Activated CD4-positive, alpha-beta memory T cell treated with anti-CD3 and anti-CD28 coated beads for 36 hours (primary cell): ENCODE measurements at places on chromosomes 12 and 14.

DNA sequence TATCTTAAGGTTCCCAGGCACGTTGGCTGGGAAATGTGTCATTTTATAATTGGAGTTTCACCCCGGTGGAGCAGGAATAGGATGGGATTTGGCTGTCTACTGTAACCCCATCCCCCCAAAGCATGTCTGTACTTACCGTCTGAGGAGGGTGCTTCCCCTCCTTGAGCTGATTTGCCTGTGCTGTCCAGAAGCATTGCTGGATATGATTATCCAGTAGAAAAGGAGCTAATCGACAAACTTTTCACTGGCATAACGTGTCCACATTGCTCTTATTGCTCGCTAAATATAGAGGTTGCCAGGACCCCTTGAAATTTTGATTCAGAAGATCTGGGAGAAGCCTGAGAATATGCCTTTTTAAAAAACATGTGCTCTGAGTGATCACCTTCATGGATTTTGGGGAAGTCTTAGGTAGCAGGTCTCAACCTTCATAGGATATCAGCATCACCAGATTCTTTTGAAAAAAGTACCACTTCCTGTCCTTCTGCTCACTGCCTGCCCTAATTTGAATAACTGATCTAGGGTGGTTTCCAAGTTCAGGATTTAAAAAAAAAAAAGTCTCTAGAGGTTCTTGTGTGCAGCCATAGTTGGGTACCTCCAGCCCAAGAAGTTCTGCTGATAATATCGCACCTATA lies 80.4 kb upstream of the KCNA1 start:
- DNase-seq = peak; percentile 18

DNA sequence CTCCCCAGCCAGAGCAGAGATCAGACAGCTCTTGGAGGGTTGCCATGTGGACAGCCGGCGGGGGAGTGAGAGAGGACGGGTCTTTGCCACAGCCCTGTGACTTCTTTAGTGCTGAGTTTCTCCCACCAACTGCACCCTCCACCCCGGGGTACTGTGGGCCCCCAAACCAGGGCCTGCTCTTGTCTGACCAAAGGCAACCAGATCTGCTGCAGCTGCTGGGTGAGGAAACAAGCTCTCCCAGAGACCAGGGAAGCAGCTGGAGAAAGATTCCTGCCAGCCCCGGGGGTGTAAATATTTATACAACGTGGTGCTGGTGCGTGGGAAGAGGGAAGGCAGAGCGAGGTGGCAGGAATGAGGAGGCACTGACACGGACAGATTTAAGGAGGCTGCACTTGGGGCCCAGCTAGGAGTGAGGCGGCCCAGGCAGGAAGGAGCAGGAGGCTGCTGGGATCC lies 14.3 kb upstream of the ZFP36L1 start:
- no peak for DNase-seq

- no peak for DNase-seq
These were observed 16.0 kb downstream of the RITA1 start for GRCh38 chr12:113201187-113202177.

DNA sequence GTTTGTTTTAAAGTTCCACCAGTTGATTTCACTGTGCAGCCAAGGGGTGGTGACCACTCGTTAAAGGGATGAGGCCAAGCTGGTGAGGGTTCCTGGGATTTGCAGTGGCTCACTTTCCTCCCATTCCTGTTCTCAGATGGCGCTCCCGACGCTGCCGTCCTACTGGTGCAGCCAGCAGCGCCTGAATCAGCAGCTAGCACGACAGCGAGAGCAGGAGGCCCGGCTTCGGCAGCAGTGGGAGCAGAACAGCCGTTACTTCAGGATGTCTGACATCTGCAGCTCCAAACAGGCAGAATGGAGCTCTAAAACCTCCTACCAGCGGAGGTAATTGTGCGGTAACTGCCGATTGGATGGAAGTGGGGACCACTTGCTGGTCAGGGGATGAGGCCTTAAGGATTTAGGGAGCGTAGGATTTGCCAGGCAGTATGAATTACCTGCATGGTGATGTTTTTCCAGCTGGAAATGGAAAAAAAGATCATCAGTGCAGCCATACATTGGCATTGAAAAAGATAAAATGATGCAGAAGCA lies 2.9 kb downstream of the TCHP start:
- no peak for DNase-seq

- DNase-seq = no peak
These were observed 19.0 kb upstream of the GPRC5A start for GRCh38 chr12:12872139-12872933.

GRCh38 chr14:68784226-68784910 lies 8.5 kb downstream of the ZFP36L1 start:
- DNase-seq = peak; percentile 32

DNA sequence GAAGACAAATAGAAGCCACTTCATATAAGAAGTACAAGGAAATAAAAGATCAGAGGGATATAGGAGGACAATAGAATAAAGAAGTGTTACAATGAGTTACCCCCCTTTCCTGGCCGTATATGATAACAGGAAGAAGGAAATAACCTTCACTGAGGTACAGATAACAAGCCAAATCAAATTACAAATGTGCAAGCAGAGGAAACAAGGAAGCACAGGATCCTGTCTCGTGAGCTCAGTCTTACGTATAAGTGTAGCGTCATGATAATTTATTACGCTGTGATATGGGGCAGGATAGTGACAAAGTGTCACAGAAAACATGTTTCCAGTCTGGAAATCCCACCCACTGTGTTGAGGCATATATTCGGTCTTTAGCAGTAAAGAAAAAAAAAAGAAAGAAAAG lies 26.5 kb downstream of the CRACR2A start:
- DNase-seq = no peak

DNA sequence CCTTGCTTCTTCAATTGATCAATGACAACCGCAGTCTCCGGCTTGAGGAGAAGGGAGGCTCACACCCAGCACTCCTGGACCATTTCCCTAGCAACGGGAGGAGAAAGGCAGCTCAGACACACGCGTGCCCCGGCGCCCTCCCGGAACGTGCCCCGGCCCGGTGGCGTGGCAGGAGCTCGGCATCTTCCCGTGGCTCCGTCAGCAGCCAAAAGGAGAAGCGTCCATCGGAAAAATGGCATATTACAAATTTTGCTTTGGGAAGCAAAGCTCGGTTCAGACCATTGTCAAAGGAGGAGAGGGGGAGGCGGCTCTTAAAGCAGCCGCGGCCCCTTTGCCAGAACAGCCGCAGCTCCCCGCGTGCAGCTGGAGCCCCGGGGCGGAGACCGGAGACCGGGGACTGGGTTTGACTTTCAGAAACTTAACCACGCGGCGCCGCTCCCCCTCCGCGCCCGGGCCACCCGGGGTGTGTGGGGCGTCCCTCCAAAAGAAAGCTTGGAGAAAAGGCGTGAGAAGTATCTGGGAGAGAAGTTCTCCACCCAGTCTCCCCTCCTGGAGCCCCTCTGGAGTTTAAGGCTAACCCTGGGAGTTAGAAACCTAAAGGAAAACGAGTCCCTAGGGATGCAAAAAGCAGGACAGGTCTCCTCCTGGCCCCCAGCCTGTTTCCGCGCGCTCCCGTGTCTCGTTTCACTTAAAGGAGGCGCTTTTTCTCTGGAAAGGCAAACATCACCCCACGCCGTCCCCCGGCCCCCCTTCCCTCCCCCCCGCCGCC lies 545 bp downstream of the PPFIA2 start:
- peak; percentile 12 for DNase-seq

DNA sequence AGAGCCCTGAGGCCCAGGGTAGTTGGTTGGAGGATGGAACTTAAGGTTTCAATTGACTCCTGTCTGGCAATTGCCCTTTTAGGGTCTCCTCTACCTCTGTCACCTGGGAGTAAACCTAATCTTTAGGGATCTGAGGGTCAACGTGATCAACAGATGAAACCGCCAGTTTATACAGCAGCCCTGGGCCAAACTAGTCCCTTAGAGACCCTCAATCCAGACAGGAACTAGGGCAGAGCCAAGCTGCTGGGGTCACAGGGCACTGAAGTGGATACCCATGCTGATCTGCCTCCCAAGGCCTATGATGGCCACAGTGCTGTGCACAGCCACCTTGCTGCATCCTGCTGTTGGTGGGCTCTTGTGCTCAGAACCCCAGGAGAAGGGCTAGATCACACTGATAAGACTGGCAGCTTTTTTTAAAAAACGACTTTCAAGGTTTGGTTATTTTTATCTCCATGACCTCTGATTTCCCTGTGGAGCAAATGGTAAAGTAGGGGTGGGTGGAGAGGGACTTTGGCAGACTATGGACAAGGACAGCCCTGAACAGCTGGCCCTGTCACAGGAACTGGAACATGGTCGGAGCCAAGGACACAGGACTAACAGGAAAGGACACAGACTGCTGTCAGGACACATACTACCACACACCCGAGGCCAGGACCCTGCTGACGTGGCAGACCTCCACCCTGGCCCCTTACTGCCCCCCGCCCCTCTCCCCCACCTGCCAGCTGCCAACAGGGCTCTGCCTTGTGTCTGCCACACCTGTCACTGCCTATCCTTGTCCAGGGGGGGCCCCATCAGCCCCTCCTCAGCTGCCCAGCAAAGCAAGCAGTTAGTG lies 474 bp downstream of the FITM1 start:
- no peak for DNase-seq

GRCh38 chr14:38206689-38207376 lies 871 bp upstream of the SSTR1 start:
- DNase-seq = no peak

DNA sequence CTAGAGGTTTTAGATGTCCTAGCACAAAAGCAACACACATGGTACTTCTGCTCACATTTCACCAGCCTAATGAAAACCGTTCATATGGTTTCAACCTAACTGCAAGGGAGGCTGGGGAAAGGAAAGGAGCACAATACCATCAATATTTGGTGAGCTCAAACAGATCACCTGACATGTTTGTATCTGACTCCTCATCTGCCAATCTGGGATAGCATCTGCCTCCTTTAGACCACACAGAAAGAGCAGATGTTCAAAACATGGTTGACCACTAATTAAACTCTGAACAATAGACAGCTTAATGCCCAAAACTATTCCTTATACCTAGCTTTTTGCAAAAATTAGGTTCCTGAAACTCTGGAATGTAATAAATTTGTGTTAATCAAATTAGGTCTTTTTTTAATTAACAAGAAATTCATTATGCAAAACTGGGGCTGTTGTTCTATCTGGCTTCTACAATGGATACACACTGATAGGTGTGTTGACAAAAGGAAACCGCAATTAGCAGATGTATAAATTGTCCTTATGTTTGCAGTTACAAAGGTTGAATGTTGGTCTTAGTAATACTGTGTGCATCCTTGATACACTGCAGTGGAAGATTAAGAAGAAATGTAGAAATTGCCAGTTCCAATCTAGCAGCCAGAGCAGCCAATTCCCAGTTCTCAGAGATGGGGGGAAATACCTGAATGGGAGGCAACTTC lies 89.3 kb downstream of the DUSP6 start:
- no peak for DNase-seq

- no peak for DNase-seq
These were observed 28.3 kb downstream of the FRMD6 start for GRCh38 chr14:51680031-51680430.

GRCh38 chr14:92040431-92041051 lies 682 bp upstream of the TRIP11 start:
- DNase-seq = peak; percentile 31

- no peak for DNase-seq
These were observed 46.9 kb downstream of the EVL start for GRCh38 chr14:100111931-100112704.

GRCh38 chr12:93404961-93405849 lies 27.5 kb downstream of the NUDT4 start:
- no peak for DNase-seq

DNA sequence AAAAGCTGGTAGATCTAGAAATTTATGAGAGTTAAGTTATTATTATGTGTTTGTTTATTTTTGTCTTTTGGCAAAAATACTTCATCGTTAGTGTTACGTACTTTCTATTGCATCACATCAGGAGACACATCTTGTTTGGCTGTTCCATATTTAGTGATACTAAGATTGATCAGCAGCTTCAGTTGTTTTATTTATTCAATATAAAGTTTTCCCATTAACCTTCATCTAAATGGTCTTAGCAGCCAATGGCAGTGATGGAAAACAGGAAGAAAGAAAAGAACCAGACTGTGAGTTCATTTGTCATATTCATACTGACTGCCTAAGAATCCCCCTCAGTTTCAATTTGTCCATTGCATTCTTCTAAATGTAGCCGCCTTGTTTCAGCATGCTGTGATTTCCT lies 122.3 kb downstream of the METTL25 start:
- no peak for DNase-seq

DNA sequence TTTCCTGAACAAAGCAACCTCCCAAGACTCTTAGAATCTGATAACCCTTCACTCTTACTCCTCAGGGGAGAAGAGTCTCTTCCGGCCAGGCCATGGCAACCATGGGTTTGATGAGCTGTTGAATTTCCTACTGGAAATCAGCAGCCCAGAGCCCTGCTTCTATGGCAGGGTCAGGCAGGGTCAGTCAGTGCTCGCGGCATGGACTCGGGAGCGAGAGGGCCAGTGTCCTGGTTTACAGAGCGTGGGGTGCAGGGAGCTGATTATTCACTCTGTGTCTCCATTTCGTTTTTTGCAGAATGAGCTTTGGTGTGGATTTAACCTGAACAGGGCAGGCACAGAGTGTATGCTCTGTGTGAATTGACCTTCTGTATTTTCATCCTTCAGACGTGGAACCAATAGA lies 340.6 kb upstream of the SFSWAP start:
- DNase-seq = no peak

GRCh38 chr12:112971248-112971647 lies 7.1 kb upstream of the OAS2 start:
- no peak for DNase-seq

GRCh38 chr12:6090803-6091202 lies 33.7 kb downstream of the VWF start:
- no peak for DNase-seq

DNA sequence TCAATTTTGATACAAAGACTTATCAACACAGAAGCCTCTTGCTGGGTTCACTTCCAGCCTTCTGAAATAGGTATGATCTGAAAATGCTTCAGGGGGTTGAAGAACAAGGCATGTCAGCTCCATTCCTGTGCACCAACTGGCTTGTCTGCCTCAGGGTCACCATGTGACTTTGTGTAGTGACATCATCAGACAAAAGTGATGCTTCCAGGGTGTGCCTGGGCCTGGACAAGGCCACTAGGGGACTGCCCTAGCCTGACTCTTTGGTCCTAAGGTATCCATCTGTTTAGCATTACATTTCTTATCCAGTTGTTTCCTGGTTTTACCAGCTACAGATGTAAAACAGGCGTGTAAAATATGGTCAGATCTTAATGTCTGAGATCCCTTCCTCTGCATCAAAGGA lies 155.6 kb downstream of the CAND1 start:
- no peak for DNase-seq
